ENCODE measurements at places on chromosomes 1 and 21. TPM values are rescaled to one million over a fixed set of nuclear protein-coding genes. Genes with fewer than 3 reads are reported as not detected.

The KDF1 gene
- total RNA-seq = not detected

The DIO1 gene
- total RNA-seq = not detected

The CYP2J2 gene
- total RNA-seq = 0.16 TPM

The USP21 gene
- total RNA-seq = 16.4 TPM

The ANGPTL1 gene
- total RNA-seq = 24.2 TPM

The TLCD4 gene
- total RNA-seq = 9.3 TPM

The IGSF3 gene
- total RNA-seq = 1.5 TPM

- no peak overlapping the region for H3K27ac ChIP-seq
- H3K4me1 ChIP-seq = no peaks in the 10 kb centered on the region
- no peak for DNase-seq
- no peaks in the 10 kb centered on the region for H3K27me3 ChIP-seq
- H3K4me3 ChIP-seq = no peak overlapping the region
- H3K36me3 ChIP-seq = no peaks in the 10 kb centered on the region
These were observed 63.4 kb downstream of the DDR2 start for GRCh38 chr1:162695687-162696086.

- no peaks in the 10 kb centered on the region for H3K36me3 ChIP-seq
- no peaks in the 10 kb centered on the region for H3K27me3 ChIP-seq
- DNase-seq = no peak
These were observed 33.2 kb upstream of the KIAA0040 start for GRCh38 chr1:175225805-175226129.

- H3K36me3 ChIP-seq = no peaks in the 10 kb centered on the region
- no peak overlapping the region for H3K4me3 ChIP-seq
- no peak overlapping the region for H3K27ac ChIP-seq
- no peaks in the 10 kb centered on the region for H3K27me3 ChIP-seq
These were observed 71.3 kb upstream of the LRRC8B start for GRCh38 chr1:89453123-89453972.

GRCh38 chr1:169120066-169120465, 13.6 kb downstream of the ATP1B1 start:
- H3K27me3 ChIP-seq = no peaks in the 10 kb centered on the region
- H3K4me3 ChIP-seq = no peak overlapping the region
- H3K4me1 ChIP-seq = no peaks in the 10 kb centered on the region

- H3K4me3 ChIP-seq = no peak overlapping the region
- H3K4me1 ChIP-seq = no peaks in the 10 kb centered on the region
- H3K27me3 ChIP-seq = no peaks in the 10 kb centered on the region
- DNase-seq = no peak
- no peak overlapping the region for H3K27ac ChIP-seq
These were observed 126.7 kb downstream of the NR5A2 start for GRCh38 chr1:200154069-200154767.

DNA sequence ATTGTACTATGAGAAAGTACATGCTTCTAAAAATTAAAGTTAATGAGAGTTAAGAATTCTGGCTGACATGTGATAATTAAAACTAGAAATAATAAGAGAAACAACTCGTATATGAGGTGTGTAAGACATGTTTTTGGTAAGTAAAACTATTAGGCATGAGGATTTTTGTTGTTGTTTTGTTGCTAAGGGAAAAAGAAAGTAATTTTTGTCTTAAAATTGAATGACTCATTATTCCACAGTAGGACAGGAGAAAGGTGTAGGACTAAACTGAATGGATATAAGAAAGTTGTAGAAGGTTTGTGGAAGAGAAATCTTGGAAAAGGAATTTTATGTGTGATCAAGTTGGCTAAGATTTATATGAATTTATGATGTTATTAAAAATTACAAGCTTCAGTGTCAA, 54.8 kb downstream of the TBX19 start:
- DNase-seq = no peak
- H3K27ac ChIP-seq = no peak overlapping the region
- H3K27me3 ChIP-seq = no peaks in the 10 kb centered on the region
- no peaks in the 10 kb centered on the region for H3K4me1 ChIP-seq

- no peak for DNase-seq
- no peak overlapping the region for H3K4me3 ChIP-seq
- peak overlapping the region; percentile 71 for H3K27ac ChIP-seq
- no peaks in the 10 kb centered on the region for H3K4me1 ChIP-seq
These were observed 472.7 kb downstream of the PTPRU start for GRCh38 chr1:29708796-29709703.

GRCh38 chr1:227395426-227396028, 77.2 kb upstream of the CDC42BPA start:
- H3K27me3 ChIP-seq = no peaks in the 10 kb centered on the region
- no peak overlapping the region for H3K4me3 ChIP-seq
- H3K4me1 ChIP-seq = no peaks in the 10 kb centered on the region
- no peak for DNase-seq
- H3K27ac ChIP-seq = no peak overlapping the region

- no peak overlapping the region for H3K4me3 ChIP-seq
- no peak for DNase-seq
- no peak overlapping the region for H3K27ac ChIP-seq
- no peaks in the 10 kb centered on the region for H3K27me3 ChIP-seq
- H3K4me1 ChIP-seq = no peaks in the 10 kb centered on the region
These were observed 17.4 kb upstream of the HNRNPU start for GRCh38 chr1:244881552-244882280.

GRCh38 chr21:36704281-36704957, 5.5 kb downstream of the SIM2 start:
- no peak overlapping the region for H3K4me3 ChIP-seq
- peak; percentile 68 for DNase-seq
- no peak overlapping the region for H3K27ac ChIP-seq
- H3K4me1 ChIP-seq = no peaks in the 10 kb centered on the region

DNA sequence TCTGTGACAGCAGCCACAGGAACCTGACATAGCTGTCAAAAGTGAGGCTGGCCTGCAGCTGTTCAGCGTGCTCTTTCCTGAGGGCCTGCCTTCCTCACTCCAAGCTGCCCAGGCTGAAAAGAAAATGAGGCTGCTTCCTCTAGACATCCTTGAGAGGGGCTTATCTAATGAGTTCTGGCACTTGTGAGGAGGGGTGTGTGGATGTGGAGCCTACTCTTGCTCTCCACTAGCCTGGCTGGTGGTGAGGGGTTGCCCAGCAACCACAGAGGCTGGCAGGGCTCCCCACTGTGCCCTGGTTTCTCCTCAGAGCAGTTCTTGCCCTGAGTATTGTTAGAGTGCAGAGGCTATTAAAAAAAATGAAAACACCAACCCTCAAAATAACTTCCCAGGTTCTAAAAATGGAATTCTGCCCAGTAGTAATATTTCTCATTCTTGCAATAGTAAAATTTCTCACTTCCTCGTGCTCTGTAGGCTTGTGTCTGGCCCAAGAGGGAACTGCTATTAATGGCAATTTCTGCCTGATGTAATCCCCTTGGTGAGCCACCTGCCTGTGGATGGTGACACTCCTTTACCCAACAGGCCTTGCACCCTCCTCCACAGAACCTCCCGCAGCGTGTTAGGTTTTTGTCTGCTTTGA, 52.6 kb upstream of the EPS8L3 start:
- H3K4me1 ChIP-seq = peaks cover 4% of the 10 kb centered on the region
- no peak overlapping the region for H3K27ac ChIP-seq
- peak; percentile 74 for DNase-seq
- no peak overlapping the region for H3K4me3 ChIP-seq

- H3K4me1 ChIP-seq = no peaks in the 10 kb centered on the region
- peaks cover 3% of the 10 kb centered on the region for H3K36me3 ChIP-seq
- H3K27me3 ChIP-seq = no peaks in the 10 kb centered on the region
These were observed 1.2 kb upstream of the SSR2 start for GRCh38 chr1:156021954-156022353.

- no peak overlapping the region for H3K27ac ChIP-seq
- H3K36me3 ChIP-seq = no peaks in the 10 kb centered on the region
- no peak for DNase-seq
These were observed 29.1 kb downstream of the LAMB3 start for GRCh38 chr1:209622841-209623829.

GRCh38 chr1:84319662-84320061, 18.2 kb downstream of the SAMD13 start:
- no peaks in the 10 kb centered on the region for H3K4me1 ChIP-seq
- no peak for DNase-seq
- H3K36me3 ChIP-seq = no peaks in the 10 kb centered on the region
- no peak overlapping the region for H3K27ac ChIP-seq
- no peak overlapping the region for H3K4me3 ChIP-seq
- no peaks in the 10 kb centered on the region for H3K27me3 ChIP-seq

GRCh38 chr1:241531195-241532161, 700 bp upstream of the KMO start:
- no peak for DNase-seq
- no peaks in the 10 kb centered on the region for H3K27me3 ChIP-seq
- H3K4me3 ChIP-seq = peak overlapping the region; percentile 64
- no peaks in the 10 kb centered on the region for H3K4me1 ChIP-seq

DNA sequence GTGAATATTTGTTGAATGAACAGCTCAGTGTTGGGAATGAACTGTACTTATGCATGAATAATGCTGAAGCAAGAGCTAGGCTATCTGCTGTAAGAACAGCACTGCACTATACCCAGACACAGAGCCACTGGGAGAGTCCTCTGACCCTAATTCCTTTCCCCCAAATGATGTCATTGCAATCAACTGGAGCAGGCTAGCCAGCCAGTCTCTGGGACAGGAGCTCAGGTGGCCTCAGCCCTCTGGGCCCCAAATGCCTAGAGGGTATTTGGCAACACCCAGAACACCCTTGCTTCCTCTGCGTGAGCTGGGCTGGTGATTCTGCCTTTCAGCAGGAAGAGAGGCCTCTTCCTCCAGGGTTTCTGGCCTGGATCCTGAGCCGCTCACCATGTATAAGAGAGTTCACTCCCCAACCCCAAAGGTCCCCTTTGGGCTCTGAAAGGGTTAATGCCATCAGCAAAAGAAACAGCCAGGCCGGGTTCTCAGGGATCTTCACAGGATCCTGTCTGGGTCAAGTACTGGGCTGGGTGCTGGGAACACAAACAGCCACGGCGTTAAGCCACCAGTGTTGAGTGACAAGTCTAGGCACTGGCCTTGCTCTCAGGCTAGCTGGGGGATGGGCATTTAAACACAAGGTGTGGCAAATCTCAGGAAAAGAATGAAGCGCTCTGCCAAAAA, 3.7 kb upstream of the PADI4 start:
- H3K36me3 ChIP-seq = no peaks in the 10 kb centered on the region
- no peak for DNase-seq
- H3K27ac ChIP-seq = no peak overlapping the region
- H3K4me3 ChIP-seq = no peak overlapping the region
